ENCODE measurements at places on chromosomes 2 and 18.
A peak's percentile ranks its signal among the peaks of the same experiment; 100 is the strongest.

DNA sequence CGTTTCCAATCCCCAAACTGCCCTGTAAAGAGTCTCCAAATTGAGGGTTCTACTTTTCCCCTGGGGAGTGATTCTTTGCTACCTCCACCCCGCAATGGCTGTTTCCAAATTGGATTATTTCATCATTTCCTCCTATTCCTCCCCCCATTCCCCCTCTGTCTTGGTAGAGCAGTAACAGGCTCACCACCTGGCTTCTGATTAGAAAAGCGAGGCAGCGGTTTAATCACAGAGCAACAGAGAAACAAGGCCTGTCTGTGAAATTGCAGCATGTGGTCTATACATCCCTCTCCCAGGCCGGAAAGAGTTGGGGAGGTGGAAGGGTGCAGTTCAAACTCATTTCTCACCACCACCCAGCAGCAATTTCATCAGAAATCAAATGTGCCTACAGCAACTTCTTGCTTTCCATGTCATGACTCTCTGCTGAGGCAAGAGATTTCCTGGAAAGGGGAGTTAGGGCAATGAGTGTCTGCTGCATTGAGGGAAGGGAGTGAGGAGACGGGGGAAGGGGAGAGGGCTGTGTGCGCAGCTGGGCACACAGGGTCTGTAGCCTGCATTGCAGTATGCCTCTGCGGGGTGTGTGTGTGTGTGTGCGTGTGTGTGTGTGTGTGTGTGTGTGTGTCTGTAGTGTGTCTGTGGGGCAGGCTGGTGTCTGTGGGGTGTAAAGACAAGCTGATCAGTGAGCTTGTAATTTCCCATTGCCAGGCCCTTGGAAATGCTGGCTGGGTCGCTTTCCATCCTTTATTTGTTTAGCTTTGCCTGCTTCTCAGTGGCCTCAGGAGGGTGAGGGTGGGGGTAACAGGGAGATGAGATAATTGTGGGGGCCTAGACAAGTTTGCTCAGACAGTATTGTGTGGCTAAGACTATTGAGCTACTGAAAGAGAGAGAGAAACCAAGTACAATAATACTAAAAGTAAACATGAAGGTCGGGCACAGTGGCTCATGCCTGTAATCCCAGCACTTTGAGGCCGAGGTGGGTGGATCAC, 13.5 kb upstream of the IGFBP2 start:
- peak; percentile 90 for DNase-seq

DNA sequence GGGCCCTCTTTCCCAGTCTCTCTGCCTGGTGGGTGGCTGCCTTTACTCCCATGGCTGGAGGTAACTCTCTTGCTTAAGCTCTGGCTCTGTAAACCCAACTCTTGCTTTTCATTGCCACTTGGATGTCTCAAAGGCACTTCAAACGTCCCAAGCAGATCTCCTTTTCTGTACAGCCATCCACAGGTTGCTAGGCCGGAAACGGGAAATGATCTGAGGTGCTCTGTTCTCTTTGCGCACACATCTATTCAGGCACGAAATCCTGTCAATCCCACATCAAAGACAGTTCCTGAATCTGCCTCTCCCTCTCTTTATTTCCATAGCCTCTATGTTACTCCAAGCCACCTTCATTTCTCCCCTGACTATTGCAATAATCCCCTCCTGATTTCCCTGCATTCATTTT, 87.4 kb downstream of the AOX1 start:
- DNase-seq: no peak

- DNase-seq: no peak
Measured at GRCh38 chr2:174444761-174445160, 42.1 kb downstream of the GPR155 start.

DNA sequence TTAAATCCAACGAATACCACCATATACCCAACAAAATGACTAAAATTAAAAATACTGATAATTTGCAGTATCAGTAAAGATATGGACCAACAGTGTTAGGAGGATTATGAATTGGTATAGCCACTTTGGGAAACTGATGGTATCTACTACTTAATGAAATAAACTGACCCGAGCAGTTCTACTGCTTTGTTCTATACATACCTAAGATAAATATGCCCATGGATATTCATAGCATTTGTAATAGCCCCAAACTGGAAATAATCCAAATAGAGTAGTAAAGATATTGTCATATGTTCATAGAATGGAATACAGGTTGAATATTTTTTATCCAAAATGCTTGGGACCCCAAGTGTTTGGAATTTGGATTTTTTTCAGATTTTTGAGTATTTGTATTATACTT, 20.7 kb downstream of the PPP1CB start:
- no peak for DNase-seq

Measured in GF-D8 (cell line).